Stimulated activated CD8-positive, alpha-beta memory T cell treated with anti-CD3 and anti-CD28 coated beads, Interleukin-4, amount 100 ng/mL, for 1 hour (primary cell): ENCODE measurements at places on chromosomes 16 and 17.
A peak's percentile ranks its signal among the peaks of the same experiment; 100 is the strongest.

DNA sequence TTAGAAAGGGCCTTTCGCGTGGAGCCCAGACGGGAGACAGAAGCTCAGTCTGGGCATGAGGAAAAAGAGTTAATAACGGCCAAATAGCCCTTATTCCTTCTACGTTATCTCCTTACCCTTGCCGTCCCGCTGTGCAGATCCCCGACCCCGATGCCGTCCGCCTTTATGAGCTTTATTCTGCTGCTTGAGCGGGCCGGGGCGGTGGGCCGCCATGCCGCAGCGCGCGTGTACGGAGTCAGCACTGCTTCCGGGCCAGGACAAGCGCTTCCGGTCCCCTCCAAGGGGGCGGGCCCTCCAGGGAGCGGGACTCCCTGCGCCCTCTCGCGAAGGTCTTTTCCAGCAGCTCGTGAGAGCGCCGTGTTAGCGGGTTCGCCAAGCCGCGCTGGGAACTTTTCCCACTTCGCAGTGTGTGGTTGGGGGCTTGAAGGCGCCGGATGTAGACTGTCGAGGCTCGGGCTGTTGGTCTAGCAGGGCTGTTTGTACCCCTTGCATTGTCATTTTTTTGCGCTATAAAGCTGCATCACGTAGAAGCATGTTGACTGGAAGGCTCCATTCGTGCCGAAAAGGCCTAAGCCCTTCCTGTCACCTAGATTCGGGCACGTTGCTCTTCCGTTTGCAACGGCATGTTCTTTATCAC lies at the start of gene TSR1:
TSS of gene TSR1 (minus strand) at position 243 of the 637 bp plus-strand sequence. CDS start at position 213, 30 bp downstream.
- peak; percentile 67 for DNase-seq

DNA sequence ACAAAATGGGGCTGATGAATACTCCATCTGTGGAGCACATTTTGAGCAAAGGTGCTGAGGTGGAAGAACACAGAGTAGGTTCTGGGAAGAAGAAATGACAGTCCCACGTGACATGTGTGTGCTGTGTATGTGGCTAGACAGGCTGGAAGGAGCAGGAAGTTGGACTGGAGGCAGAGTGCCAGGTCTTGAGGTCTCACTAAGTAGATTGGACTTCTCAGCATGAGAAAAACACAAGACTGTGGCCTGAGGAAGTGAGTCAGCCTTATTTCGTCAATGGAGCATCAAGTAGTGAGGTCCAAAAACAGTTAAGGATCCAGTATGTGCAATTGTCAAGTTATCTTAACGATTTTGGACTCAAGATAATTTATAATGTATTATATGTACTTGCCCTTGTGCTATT lies 736.5 kb downstream of the KCNJ2 start:
- no peak for DNase-seq

DNA sequence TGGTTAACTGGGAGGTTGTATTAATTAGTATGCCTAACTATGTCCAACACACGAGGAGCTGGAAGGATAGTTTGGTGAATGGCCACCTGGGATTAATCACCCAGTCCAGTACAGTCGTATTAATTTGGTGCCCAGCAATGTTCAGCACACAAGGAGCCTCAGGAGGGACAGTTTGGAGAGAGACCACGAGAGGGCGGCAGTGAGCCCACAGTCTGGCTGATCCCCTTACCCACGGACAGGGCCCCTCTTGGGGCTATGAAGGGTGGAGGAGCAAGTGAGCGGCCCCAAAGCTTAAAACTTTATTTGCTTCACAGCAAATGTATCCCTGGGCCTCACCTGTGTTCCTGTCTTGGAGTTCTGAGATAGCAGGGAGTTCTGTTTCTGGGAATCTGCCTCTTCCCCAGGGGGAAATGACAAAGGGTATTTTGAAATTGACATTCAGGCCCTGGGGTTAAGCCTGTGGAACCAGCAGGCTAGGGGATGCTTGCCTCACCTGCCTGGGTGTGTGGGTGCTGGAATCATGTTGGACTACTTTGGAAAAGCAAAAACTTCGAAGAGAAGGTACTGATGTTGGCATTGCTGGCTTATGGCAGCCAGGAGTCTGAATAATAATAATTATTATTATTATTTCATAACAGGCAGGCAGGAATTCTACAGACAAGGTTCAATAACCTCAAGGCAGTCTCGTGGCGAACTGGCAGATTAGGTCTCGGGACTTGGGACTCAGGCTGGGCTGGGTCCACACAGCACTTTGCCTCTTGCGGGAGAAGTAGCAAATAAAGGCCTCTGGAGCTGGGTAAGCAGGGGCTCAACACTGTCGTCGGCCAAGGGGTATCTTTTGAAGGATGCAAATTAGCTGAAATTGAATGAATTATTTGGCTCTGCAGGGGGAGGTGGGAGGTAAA lies 227.6 kb upstream of the ASIC2 start:
- no peak for DNase-seq

GRCh38 chr17:53844491-53845107 lies 21.9 kb downstream of the KIF2B start:
- no peak for DNase-seq

DNA sequence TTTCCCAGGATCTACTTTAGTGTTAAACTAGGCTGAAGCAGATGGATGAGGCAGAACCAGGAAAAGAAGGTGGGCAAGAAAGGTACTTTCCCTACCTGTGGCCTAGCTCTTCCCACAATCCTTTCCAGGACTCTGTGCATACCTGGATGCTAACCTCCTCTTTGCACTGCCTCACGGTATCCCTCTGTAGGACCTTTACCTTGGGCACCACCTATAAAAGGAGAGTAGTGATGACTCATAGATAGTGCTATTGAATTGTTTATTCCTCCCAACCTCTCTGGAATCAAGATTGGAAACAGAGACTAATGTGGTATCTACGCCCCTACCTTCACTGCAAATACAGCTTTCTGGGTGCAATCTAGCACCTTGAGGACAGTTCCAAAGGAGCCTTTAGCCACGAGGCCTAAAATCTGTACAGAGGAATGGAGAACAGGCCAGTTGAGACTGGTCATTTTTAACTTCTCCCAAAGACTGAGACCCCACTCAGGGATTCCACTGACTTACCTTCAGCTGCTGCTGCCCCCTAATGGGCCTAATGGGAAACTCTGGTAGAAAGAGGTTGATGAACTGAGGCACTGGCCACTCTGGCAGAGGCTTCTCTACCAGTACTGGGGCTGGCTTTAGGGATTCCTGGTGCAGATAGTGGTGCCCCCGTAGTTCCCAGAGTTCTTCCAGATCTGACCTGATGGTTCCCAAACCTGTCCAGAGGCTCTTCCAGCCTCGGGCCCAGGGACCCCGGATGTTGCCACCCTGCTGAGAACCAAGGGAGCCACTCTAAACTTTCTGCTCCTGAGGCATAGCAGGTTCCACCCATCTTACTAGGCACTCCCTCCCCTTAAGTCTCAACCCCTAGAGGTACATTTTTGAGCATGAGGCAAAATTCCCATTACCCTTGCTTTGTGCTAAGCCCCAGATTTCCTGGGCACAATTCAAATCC lies 781 bp downstream of the RSKR start:
- DNase-seq, result no peak

- no peak for DNase-seq
Observed at GRCh38 chr17:74339537-74340195, 13.6 kb downstream of the KIF19 start.

DNA sequence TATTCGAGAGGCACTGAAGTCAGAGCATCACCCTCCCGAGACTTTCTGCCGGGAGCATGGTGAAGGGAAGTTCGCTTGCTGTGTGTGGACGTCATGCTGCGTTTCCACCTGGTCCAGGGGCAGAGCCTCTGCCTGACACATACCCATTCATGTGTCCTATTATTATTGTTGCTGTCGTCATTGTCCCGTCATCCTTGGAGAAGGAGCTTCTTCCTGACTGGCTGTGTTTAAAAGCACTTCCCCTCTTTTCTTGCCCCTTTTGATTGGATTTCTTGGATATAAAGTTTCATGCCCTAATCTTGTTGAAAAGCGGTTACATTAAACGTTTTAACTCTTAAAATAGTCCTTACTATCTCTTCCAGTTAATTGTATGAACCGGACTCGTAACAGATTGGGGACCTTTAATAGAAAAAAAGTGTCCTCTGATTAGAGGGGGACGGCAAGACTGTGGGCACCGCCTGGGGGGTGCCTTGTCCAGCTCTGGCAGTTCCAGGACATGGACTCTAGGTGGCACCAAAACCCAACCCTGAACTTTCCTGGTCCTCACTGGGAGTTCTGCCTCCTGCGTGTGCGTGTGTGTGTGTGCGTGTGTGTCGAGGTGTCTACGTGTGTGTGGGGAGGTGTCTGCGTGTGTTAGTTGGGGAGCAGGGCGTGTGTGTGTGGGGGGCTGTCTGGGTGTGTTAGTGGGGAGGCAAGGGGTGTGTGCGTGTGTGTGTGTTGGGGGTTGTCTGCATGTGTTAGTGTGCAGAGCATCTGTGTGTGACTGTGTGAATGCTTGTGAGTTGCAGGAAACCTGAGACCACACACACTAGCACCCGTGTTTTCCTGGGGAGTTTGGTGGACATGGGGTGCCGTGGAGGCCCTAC lies 133.3 kb upstream of the CIBAR2 start:
- no peak for DNase-seq

DNA sequence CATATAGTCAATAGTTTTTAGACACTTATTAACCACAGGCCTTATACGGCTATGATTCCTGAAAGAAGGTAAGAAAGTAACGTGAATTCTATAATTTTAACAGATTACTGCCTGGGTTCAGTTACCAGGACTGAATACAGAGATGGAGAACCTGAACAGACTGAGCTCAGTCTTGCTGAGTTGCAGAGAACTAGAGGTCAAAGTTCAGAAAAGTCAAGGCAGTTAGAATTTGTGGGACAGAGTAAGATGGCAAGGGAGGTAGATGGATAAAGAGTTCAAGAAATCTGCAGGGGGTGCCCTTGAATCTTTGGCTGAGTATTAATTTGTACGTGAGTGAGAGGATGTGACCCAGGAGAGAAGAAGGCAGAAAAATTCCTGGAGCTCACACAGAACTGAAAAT lies 320.1 kb upstream of the MAF start:
- DNase-seq, result no peak

DNA sequence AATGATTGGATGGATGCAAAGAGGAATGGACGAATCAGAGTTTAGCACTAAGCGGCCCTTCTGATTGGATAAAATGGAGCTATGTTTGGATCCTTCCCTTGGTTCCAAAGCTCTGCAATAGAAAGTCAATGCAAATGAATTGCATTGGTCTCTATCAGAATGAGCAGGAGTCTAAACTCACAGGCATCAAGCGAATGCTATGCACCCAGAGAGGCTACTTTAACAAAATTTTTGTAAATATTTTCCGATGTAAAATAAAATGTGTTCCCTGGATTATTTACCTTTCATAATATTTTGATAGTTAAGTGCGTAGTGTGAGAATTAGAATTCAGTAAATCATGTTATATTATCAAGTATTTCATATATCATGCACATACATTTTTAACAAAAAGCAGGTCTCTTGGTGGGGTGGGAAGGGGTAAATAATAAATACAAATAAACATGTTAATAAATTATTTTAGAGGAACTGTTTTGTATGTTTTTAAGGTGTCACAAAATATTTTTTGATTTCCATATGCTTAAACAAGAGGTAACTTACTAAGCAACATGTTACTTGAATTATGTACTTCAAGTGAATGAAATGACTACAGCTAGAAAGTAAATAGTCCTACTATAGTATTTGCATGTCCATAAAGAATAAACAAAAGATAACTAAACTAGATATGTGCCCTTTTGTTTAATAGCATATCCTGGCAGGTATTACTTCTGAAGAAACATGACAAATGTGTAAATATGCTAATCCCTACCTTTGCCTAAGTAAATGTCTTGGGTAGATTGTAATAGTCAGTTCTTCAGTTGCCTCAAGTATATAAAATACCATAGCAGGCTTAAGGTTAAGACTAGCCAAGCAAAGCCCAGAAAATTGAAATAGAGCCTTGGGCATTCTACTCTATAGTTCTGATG lies 4.4 kb upstream of the UNK start:
- DNase-seq, result no peak

- no peak for DNase-seq
Observed at GRCh38 chr17:69042308-69042707, 18.4 kb downstream of the ABCA9 start.

GRCh38 chr17:6426356-6427101 lies 8.4 kb downstream of the AIPL1 start:
- no peak for DNase-seq

DNA sequence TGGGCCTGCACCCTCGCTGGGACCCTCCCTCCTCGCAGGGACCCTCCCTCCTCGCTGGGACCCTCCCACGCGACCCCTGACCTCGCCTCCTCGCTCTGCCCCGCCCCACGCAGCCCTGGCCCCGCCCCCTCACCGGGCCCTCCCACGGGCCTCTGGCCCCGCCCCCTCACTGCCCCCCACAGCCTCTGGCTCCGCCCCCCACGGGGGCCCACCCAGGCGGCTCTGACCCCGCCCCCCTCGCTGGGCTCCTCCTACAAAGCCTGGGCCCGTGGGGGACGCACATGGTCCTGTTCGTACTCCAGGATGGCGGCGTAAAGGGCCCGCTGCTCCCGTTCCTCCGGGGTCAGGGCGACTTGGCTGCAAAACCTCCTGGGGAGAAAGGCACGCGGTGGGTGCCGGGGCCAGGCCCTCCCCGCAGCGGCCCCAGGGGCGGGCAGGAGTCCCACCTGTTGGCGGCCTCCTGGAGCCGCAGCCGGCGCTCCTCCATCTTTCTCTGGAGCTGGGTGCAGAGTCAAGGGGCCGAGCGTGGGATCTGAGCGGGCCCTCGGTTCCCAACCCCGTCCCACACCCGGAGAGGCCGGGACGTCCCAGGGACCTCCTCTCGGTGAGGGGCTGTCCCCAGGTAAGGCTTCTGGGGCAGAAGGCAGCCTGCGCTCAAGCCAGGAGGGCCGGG lies 9.0 kb downstream of the VPS9D1 start:
- peak; percentile 39 for DNase-seq

DNA sequence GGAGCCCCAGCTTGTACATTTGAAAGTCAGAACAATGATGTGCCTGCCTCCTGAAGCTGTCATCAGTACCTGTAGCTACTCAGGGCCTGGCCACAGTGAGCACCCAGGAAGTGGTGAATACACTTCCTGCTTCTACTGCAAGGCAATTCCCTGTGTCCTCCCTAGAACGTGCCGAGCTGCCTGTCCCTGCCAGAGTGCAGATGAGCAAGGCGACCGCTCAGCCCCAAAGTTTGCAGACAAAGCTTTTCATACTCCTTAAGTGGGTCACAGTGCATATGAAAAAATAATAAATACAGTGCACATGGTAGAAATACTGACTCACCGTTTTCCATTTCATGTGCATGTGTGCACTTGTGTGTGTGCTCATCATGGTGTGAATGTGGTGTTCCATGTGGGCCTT lies 77.3 kb downstream of the MPRIP start:
- no peak for DNase-seq

- peak; percentile 72 for DNase-seq
Observed at GRCh38 chr17:13594762-13595598, 6.7 kb downstream of the HS3ST3A1 start.

GRCh38 chr16:49542391-49542891 lies 168.8 kb downstream of the C16orf78 start:
- no peak for DNase-seq
